Fibroblast of the aortic adventitia (primary cell): ENCODE measurements at places on chromosomes 12 and 14. TPM values are rescaled to one million over a fixed set of nuclear protein-coding genes. Genes with fewer than 3 reads are reported as not detected.

Gene STRAP
- total RNA-seq: 93.9 and 101 TPM in 2 replicates

Gene KRT77
- total RNA-seq: not detected in 2 replicates

Gene MANSC1
- total RNA-seq: 2.1 and 10.9 TPM in 2 replicates

GRCh38 chr12:97109441-97109840 lies 202.4 kb downstream of the NEDD1 start:
- DNase-seq: no peak
